ENCODE measurements at places on chromosomes 1 and 21. TPM values are rescaled to one million over a fixed set of nuclear protein-coding genes. Genes with fewer than 3 reads are reported as not detected.

- no peak for DNase-seq
Observed at GRCh38 chr21:46443910-46444309, 14.8 kb upstream of the DIP2A start.

GRCh38 chr1:84669831-84670230 lies 20.4 kb downstream of the SSX2IP start:
- no peak for DNase-seq

- no peak for DNase-seq
Observed at GRCh38 chr1:64745181-64745985, 508 bp downstream of the RAVER2 start.

- no peak for DNase-seq
Observed at GRCh38 chr1:196660852-196661251, 9.0 kb downstream of the CFH start.

DNA sequence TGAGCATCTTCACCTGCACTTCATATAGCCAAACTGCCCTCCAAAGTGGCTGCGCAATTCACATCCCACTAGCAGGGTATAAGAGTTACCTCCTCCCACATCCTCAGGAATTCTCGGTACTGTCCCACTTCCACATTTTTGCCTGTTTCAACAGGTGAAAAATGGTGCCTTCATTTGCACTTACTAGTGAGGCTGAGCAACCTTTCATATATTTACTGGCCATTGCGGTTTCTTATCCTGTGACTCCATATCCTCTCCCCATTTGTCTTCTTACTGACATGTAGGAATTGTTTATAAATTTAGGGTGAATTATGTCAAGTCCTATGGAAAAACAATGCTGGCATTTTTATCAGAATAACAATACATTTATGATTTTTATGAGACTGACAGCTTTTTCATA lies 61.9 kb downstream of the NIBAN1 start:
- no peak for DNase-seq

- no peak for DNase-seq
Observed at GRCh38 chr1:74703386-74704182, 29.3 kb downstream of the CRYZ start.

DNA sequence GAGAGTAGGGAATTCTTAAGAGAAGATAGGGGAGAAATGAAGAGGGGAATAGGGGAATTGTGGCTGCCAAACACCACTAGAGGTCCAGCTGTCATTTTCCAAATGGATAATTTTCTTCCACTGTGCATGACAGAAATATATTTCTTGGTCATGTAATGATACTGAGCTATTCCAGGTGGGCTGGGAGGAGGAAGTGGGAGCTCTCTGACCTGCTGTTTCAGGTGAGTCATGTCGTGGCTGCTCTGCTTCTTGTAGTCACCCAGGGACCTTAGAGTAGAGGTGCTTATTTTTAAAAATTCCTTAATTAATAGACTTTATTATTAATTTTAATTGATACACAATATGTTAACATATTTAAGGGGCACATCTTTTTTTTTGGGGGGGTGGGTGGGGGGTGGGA lies 11.9 kb downstream of the PDE4B start:
- no peak for DNase-seq

The SLC5A3 gene
- 4.6 TPM for total RNA-seq

The ZNF692 gene
- total RNA-seq = 9.7 TPM
